Stimulated activated CD4-positive, alpha-beta T cell treated with anti-CD3 and anti-CD28 coated beads, TNF-alpha, amount 100 ng/mL, for 4 hours (primary cell): ENCODE measurements at places on chromosomes 4 and X.

- no peak for DNase-seq
Observed at GRCh38 chrX:20796450-20796849, 529.7 kb upstream of the RPS6KA3 start.

DNA sequence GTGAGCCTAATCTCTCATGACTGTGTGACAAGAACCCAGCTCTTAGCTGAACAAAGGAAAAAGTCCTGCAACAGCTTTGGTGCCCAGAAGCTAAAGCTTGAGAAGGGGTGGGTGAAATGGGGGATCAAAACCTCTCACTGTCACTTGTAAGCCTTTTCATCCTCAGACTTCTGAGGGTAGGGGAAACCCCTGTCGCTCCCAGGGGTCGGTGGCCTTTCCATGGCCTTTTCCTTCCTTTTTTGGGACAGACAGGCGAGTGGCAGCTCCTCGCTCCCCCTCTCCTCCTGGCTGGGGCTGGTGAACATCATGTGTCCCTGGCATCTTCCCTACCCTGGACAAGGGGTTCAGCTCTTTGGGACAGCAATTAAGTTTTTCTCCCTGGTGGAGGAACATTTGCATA lies 78.2 kb downstream of the FAM47A start:
- no peak for DNase-seq

- DNase-seq: no peak
Observed at GRCh38 chr4:24472161-24472510, 112.2 kb downstream of the DHX15 start.

- no peak for DNase-seq
Observed at GRCh38 chr4:58113126-58113525, 1002.9 kb upstream of the IGFBP7 start.

DNA sequence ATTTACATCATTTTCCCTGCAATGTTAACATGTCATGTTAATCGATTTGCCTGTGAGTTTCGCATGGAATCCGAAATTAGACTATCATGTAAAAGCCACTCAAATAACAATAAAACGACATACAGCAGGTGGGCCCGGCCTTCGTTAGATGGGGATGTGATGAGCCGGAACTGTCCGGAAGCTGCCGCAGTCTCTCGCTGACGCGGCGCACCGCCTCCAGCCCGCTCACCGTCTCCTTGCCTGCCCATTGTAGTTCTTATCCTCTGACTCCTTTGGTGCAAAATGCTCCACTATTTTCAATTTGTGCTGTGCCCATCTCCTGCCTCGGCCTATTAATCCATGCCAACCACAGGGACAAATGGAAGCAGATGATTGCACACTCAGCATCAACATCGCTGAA lies 877.5 kb upstream of the TENM3 start:
- DNase-seq: no peak

DNA sequence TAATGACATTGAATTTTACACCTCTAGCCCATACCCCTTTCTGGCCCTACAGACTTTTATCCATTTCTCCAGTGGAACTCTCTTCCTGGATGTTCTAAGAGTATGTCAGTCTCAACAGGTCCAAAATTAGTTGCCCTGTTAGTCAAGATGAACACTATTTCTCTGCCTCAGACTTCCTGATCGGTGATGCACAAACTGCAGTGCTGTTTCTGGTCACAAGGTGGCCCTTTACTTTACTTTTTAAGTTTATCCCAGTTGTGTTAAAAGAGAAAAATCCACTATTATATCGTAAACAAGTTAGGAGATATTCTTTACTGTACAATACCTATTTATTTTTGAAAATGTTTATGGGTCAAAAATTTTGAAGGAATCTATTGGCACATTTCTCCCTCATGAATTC lies 13.1 kb downstream of the TCEAL7 start:
- no peak for DNase-seq

DNA sequence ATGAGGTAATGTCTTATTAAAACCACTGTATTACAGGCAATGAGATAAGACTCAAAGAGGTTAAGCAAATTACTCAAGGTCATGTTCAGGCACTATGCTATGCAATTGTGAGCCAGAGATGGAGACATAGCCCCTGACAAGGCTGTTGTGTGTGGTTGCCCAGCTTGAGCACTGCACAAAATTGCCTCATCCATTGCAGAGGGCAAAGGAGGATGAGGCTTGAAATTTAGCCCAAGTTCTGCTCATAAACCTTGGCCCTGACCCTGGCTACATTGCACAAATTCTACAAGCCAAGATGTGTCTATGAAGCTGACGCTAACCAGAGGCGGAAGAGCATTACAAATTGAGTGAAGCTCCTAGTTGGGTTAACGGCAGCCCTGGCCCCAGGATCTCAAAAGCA lies 65.6 kb upstream of the PGM2 start:
- no peak for DNase-seq

- no peak for DNase-seq
Observed at GRCh38 chr4:16862697-16863096, 35.7 kb downstream of the LDB2 start.

- DNase-seq: no peak
Observed at GRCh38 chrX:143401160-143401559, 116.1 kb downstream of the SPANXN3 start.

DNA sequence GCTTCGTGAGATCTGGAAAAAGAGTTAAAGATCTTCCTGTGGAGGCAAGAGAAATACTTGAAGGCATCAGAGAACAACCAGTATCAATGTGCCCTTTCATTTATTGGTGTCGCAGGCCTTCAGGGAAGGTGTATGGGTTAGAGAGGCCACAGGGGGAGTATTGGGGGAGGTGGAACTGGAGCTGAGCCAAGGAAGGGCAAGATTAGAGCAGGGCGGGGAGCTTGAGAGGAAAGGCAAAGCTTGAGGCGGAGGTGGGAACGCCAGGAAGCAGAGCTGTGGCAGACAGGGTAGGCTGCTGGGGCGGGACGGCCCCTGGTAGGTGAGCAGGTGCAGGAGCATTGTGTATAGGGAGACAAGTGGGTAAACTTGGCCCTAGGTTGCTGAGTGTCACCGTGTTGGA lies 329.9 kb downstream of the ARHGAP10 start:
- no peak for DNase-seq

DNA sequence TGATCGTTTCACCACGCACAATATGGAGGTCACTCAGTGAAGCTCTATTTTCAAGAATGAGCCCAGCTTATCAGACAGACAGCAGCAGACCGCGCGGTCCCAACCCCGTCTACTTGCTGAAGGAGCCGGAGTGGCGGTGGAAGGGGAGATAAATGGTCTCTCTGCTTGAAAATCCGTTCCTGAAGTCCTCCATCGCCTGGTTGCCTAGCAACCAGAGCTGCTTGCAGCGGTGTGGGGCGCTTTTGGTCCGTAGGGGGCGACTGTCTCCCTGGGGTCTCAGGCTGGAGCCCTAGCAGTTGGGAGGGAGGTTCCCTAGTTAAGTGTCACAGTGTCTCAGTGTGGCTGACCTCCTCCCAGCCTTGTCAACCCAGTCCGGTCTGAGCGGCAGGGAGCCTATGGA lies 8.3 kb upstream of the DLG3 start:
- no peak for DNase-seq

DNA sequence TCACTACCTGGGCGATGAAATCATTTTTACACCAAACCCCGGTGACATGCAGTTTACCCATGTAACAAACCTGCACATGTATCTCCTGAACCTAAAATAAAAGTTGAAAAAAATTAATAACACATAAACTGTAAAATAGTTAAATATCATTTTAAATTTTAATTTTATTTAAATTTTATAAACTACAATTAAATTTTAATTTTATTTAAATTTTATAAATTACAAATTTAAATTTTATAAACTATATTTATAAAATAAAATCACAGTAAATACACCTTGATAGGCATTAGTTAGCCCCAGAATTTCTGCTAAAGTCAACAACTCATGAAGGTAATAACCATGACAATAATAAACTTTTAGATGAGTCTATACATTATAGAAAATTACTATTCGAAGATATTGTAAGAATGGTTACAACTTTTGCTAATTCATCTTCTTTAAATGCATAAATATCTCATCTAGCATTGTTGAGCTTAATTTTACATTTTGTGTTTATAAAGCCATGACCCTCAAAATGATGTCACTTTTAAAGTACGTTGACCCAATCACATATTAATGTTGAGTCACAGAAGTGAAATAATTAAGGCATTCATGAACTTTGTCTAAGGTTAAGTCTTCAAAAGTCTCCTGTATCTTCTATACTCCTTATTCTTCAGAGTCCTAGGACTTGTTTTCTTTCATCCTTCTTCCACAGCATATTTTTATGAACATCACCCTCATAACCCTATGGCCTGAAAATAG lies 755.8 kb upstream of the LCORL start:
- DNase-seq: no peak

- peak; percentile 48 for DNase-seq
Observed at GRCh38 chrX:154443992-154444754, at the start of gene FAM50A. TSS of gene FAM50A (plus strand) at chrX:154444141. CDS start at chrX:154444236, 95 bp downstream.

DNA sequence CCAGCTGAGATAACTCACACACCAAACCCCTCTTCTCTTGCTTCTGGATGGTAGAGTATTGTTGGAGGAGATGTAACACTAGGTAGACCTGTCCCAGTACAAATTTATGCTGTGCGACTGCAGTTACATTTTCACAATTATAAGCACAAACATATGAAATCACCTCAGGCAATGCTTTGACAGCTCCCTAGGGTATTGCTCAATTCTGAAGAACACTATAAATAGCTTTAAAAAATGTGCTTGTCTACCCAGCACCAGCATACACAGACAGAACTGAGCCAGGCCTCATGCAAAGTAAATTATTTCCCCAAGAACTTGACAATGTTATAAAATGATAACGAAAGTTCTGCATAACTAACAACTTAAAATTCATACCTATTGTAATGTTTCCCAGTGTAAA lies 1999.1 kb upstream of the ADGRL3 start:
- DNase-seq: no peak

DNA sequence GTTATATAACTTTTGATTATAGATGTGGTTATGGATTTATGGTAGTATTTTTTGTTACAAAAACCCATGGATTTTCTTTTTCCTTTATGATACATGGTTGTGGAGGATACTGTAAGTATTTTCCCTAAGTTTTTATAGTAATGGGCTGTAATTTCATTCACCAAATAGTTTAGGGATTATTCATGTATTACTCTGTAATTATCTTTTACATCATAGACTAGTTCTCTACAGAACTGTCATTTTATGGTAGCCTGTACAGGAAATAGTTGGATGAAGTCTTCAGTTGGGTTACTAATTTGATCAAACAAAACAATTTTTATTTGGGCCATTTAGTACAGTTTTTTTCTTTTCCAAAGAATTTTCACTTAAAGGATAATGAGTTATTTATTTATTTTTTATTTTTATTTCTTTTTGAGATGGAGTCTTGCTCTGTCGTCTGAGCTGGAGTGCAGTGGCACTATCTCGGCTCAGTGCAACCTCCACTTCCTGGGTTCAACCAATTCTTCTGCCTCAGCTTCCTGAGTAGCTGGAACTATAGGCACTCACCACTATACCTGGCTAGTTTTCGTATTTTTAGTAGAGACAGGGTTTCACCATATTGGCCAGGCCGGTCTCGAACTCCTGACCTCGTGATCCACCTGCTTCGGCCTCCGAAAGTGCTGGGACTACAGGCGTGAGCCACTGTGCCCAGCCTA lies 42.1 kb downstream of the RBPJ start:
- no peak for DNase-seq

DNA sequence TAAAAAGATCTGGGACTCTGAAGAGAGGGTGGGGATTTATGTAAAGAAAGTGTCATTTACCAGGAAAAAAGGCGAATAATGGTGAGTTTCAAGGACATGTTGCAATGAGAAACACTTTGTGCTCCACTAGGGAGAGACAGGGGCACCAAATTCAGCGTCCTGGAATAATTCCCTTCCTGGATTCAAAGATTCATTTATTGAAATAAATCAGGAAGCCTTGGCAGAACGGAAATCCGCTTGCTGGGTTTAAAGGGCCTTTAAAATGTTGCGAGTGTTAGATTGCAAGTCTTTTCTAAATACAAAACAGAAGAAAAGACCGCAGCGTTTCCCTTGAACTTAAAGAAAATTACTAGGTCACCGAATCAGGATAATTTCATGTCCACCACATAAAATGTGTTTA lies 3.8 kb upstream of the ZIC3 start:
- no peak for DNase-seq

DNA sequence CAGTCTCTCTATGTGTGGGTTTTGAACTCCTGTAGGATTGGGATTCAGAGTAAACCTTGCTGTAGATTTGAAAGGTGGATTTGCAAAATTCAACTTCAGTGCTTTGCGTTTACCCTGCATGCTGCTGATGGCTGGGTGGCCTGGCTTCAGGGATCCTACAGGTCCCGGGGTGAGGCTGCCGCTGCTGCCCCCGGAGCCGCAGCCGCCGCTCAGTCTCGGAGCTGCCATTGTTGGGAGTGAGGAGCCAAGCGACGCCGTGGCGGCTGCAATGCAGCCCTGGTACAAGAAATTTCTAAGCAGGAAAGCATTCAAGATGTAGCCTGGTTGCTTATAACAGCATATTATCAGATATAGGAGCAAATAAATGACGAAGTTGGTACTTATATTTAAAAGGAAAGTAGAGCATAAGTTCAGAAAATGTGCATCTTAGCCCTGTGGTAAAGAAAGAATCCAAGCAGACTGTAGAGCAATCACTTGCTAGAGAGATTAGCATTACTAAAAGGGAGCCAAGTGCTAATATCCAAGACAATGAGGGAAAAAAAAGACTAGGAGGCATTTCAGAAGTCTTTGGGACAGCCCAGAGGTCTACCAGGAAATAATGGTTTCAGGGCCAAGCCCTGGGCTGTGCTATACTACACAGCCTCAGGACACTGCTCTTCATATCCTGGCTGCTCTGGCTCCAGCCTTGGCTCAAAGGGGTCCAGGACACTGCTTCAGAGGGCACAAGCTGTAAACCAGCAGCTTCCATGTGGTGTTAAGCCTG lies 36.9 kb upstream of the CHIC1 start:
- no peak for DNase-seq

DNA sequence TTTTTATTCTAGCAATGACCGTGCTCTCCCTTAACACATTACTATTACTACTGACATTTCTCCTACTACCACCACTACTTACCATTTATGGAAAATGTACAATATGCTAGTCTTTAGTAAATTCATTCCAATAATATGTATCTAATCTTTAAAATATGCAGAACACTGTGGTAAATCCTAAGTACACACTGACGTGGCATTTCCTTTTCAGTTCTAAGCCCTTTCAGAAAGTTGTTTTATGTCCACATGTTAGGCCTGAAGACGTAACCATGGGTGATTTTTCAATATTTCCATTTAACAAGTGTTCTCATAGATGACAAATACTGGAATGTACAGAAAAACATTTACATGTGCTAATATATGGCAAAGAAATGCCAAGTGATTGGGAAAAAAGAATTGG lies 268.6 kb upstream of the SLIT2 start:
- no peak for DNase-seq
